ENCODE measurements at places on chromosomes 6 and 20.
A peak's percentile ranks its signal among the peaks of the same experiment; 100 is the strongest.

GRCh38 chr6:78749326-78749725 lies 118.0 kb upstream of the IRAK1BP1 start:
- peak; percentile 40 for DNase-seq

DNA sequence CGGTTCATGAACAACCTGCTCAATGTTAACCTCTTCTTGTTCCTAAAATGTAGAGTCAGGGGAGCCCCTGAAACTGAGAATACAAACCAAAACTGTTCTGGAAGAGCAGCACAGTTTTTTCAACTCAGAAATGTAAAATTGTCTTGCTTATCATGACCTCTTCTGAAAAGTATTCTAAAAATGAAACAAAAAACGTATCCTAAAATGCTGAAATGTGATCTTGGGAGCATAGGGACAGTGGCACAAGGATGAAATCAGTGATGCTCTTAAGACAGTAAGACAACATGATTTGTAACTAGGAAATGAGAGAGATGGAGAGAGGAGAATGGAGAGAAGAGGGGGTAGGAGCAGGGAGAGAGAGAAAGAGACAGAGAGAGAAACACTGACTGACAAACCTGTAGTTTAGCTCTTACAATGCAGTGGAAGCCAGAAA lies 27.5 kb downstream of the NCOA7 start:
- DNase-seq, result no peak

GRCh38 chr20:31908016-31908415 lies 37.6 kb downstream of the TTLL9 start:
- no peak for DNase-seq

- DNase-seq, result no peak
Observed at GRCh38 chr6:55954436-55954835, 79.0 kb upstream of the BMP5 start.

Measured in stromal cell of bone marrow (primary cell).